NCI-H526 (cell line): ENCODE measurements at places on chromosomes 11 and 22.

- no peak for DNase-seq
Measured at GRCh38 chr11:22582151-22582410, 43.5 kb downstream of the FANCF start.

DNA sequence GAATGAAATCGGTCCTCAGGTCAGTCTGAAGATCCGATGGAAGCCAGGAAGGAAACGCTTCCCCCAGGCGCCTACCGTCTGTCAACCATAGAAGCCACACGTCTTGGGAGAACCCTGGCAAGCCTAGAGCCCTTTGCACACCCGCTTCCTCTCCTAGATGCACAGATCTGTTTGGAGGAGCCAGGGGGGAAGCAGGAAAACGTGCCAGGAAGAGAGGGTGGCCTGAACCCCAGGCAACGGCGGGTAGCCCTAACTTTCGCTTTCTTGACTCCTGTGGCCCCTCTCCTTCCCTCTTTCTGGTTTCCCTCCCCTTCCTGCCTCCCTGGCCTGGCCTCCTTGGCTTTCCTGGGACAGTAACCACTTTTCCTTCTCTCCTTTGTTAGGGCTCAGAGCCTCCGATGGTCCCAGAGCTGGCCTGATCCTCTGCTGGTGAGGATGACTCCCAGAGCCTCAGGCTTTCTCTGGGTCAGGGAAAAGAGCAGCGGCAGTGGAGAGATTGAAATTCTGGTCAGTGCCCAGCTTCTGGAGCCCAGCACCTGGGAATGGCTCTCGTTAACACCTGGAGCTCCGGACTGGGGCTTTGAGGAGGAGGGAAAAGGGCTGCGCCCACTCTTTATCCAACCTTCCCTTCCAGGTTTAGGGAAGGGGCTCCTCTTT is 2.1 kb downstream of the FXYD6 start:
- DNase-seq, result peak; percentile 83

DNA sequence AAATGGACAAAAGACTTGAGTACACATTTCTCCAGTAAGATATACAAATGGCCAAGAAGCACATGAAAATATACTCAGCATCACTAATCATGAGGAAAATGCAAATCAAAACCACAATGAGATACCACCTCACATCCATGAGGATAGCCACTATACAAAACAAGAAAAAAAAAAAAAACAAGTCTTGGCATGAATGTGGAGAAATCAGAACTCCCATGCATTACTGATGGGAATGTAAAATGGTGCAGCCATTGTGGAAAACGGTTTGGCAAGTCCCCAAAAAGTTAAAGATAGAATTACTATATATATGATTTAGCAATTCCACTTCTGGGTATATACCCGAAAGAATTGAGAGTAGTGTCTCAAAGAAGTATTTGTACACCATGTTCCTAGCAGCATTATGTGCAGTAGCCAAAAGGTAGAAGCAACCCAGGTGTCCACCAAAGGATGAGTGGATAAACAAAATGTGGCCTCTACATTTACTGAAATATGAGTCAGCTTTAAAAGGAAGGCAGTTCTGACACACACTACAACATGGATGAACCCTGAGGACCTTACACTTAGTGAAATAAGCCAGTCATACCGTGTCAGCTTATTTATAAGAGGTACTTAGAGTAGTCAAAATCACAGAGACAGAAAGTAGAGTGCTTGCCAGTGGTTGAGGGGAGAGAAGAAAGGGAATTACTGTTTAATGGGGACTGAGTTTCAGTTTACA is 146.3 kb downstream of the WNT7B start:
- peak; percentile 8 for DNase-seq

GRCh38 chr11:92527467-92527866 is 302.8 kb downstream of the FAT3 start:
- DNase-seq, result no peak

DNA sequence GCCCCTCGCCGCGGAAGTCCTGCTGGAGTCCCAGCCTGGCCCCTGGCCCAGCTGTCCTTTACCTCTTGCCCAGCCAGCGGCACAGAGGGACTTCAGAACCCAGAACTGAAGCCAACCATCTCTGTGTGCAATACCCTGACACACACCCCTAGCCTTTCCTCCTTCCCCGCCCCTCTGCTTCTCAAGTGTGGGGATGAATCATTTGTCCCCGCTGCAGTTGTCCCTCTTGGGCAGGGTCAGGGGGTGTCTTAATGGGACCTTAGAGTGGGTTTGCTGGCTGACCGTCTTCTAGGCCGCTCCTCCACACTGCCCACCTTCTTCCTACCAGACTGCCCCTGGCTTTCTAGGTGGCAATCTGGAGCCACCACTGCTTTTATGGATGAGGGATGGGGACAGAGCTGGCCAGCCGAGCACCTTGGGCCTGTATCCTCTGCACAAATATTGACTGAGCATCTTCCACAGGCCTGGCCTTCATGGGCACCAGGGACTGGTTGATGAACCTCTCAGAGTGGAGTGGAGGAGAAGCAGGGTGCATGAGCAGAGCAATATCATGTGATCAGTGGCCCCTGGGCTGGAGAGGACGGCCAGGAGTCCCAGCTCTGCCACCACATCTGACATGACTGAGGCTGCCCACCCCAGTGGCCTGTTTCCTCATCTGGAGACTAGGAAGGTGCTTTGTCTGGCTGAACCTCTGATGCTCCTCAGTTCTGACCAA is 668 bp upstream of the CHST1 start:
- no peak for DNase-seq

GRCh38 chr22:42696331-42696967 is 24.2 kb downstream of the A4GALT start:
- no peak for DNase-seq

GRCh38 chr11:4027746-4028145 is 66.9 kb upstream of the RRM1 start:
- DNase-seq, result no peak

DNA sequence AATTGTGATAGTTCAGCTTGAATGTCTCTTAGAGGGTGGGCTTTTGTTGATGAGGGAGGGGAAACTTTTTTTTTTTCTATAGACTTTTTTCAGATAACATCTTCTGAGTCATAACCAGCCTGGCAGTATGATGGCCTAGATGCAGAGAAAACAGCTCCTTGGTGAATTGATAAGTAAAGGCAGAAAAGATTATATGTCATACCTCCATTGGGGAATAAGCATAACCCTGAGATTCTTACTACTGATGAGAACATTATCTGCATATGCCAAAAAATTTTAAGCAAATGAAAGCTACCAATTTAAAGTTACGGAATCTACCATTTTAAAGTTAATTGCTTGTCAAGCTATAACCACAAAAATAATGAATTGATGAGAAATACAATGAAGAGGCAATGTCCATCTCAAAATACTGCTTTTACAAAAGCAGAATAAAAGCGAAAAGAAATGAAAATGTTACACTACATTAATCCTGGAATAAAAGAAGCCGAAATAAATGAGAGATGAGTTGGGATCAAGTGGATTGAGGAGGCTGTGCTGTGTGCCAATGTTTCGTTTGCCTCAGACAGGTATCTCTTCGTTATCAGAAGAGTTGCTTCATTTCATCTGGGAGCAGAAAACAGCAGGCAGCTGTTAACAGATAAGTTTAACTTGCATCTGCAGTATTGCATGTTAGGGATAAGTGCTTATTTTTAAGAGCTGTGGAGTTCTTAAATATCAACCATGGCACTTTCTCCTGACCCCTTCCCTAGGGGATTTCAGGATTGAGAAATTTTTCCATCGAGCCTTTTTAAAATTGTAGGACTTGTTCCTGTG is 3.9 kb downstream of the MALAT1 start:
- DNase-seq, result no peak

DNA sequence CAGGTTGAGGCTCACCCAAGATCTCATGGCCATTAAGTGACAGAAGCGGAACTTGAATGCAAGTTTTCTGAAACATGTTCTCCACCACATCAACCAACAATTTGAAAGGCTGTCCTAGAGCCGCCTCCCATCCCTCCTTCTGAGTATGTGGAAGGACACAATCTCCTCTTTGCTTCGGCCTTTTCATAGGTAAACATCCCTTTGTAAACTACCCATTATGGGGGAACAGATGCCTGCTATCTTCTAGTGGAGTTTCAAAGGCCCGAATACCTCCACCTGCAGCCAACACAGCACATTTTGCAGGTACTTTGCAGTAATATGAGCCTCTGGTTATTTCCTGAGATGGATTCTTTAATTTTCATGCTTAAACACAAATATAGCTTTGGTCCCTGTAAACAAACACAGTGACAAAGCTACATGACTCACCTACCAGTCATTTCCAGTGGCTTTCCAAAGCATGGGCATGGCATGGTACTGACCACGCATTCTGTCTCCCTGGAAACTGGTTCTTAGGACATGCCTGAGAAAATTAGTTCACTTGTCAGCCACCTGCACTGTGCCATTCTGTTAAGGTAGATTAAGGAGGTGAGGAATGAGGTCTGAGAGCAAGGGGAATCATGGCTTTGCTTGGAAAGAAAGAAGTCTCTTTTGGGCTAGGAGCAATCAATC is 60.2 kb downstream of the EHF start:
- DNase-seq, result peak; percentile 61

DNA sequence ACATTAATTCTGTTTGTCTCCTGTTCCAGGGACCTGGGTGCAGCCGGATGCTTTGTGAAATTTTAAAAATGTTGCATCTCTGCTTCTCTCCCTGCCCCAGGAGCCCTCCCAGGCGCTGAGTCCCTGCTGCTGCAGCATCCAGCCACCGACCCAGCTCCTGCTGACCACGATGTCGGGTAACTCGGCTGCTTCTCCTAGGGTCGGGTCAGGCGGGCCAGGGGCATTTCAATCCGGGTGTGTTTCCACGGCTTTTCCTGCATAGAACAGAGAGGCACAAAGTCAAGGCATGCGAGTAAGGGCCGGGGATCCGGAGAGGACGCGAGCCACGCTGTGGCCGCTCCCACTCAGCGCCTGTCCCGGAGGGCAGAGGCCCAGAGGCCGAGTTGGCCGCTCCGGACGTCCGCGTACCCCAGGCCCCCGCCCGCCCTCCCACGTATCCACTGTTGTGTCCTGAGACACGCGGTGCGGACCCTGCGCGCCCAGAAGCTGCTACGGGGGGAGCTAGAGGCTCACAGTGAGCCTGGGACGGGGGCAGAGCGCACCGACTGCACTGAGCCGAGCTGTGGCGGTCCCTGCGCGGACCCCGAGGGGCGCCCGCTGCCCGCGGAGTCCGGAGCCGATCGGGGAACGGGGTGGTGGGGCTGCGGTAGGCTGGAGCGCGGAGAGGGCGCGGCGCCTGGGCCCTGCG is at the start of gene POU2AF3:
TSS of gene POU2AF3 (plus strand) at position 134 of the 688 bp plus-strand sequence. CDS start at position 170, 36 bp downstream.
- peak; percentile 95 for DNase-seq

DNA sequence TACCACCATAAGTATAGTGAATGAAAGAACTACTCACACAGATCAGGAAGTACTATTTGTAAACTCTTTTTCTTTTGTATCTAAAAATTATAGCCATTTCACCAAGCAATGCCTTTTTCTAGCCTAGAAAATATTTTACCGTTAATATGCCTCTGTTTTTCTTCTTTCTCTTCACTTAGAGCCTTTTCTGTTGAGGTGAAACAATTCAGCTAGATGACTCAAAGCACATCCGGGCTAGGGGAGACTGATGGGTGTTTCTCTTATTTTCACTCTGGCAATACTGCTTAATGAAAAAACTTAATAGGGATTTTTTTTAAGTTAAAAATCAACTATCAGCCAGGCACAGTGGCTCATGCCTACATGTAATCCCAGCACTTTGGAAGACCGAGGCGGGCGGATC is 93.3 kb downstream of the SGSM3 start:
- DNase-seq, result no peak

- DNase-seq, result no peak
Measured at GRCh38 chr11:2099516-2100349, 39.5 kb downstream of the IGF2 start.

DNA sequence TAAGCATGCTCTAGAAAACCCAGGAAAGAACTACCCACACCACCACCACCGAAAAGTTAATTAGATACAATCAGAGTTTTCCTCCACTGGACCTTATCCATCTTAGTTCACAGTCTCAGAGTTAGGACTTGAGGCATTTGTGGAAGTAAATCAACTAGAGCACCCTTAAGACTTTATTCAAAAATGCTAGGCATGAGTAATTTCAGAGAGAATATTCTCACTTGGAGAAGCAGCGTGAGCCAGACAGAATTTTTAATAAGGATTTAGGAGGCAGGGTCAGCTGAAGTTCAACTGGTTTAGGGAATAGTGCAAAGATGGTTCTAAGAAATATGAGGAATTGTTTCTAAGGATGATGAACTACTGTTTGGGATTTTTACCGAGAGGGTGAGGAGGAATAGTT is 1.2 kb upstream of the OLFML1 start:
- DNase-seq, result no peak

DNA sequence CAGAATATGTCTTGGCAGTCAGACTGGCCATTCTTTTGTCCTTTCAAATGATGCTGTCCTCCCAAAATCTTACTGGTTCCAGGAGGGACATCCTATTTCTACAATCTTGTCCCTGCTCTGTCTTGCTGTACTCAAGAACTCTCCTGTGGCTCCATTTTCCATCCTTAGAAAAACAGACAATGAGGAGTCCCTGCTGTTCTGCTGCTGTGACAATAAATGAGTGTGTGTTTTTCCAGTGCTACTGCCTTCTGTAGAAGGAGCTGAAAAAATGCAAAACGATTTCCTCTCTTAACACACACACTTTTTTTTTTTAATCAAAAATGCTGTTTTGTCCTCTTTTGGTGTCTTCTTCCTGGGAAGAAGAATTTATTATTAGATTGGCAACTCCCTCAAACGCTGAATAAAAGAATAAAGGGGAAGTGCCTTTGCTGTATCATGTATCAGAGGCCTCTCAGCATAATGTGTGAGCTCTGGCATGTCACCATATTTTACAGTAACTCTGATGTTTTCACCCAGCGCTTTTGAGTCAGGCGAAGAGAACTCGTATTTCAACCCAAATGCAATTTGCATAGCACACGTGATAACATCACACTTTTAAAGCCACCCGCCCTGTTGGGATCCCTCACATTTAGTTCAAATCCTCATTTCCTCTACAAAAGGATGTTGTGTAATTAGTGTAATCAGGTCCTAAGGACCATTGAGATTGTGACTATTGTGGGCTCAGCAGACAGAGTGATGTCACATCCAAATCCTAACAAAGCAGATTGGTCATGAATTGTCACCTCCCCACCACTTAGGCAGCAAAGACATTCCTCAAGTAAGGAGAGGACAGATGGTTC is 496.0 kb upstream of the LARGE1 start:
- peak; percentile 14 for DNase-seq

DNA sequence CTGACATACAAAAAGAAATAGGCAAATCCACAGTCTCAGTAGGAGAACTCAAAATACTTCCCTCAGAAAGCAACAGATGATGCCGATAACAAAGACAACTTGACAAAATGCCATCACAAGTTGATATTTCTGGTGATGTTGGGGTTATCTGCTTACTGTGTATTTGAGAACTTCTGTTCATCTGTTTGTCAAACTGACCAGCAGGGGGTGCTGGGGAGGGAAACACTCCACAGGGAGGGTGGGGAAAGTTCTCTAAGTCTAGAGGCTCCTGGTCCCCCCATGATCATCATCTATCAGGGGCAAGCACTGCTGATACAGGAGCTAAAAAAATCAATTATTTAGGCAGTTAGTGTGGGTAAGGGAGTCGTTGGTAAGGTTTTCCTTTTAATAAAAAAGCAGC is 19.2 kb downstream of the GLYATL1 start:
- peak; percentile 23 for DNase-seq

- DNase-seq, result no peak
Measured at GRCh38 chr11:112448168-112448567, 187.5 kb upstream of the PLET1 start.

- no peak for DNase-seq
Measured at GRCh38 chr22:27990451-27990840, 71.4 kb upstream of the PITPNB start.

GRCh38 chr11:1233351-1234053 is 10.6 kb downstream of the MUC5B start:
- DNase-seq, result no peak

- no peak for DNase-seq
Measured at GRCh38 chr11:86103808-86104207, 34.9 kb upstream of the PICALM start.

- no peak for DNase-seq
Measured at GRCh38 chr22:45082795-45083194, 73.0 kb upstream of the PHF21B start.
